BE2C (cell line): ENCODE measurements at places on chromosomes 2 and 18.

GRCh38 chr18:33627114-33627513, 49.1 kb downstream of the ASXL3 start:
- DNase-seq, result no peak

- peak; percentile 5 for DNase-seq
Measured at GRCh38 chr2:240918258-240919091, 12.3 kb downstream of the CROCC2 start.

DNA sequence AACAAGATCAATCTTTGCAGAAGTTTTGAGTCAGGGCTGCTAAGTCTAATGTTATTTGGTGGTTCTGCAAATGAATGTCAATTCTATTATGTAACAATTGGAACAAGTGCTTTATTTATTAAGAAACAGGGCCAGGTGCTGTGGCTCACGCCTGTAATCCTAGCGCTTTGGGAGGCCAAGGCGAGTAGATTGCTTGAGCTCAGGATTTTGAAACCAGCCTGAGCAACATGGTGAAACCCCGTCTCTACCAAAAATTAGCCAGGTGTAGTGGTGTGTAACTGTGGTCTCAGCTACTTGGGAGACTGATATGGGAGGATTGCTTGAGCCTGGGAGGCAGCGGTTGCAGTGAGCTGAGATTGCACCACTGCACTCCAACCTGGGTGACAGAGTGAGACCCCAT, 13.2 kb upstream of the RNF103 start:
- DNase-seq, result no peak

DNA sequence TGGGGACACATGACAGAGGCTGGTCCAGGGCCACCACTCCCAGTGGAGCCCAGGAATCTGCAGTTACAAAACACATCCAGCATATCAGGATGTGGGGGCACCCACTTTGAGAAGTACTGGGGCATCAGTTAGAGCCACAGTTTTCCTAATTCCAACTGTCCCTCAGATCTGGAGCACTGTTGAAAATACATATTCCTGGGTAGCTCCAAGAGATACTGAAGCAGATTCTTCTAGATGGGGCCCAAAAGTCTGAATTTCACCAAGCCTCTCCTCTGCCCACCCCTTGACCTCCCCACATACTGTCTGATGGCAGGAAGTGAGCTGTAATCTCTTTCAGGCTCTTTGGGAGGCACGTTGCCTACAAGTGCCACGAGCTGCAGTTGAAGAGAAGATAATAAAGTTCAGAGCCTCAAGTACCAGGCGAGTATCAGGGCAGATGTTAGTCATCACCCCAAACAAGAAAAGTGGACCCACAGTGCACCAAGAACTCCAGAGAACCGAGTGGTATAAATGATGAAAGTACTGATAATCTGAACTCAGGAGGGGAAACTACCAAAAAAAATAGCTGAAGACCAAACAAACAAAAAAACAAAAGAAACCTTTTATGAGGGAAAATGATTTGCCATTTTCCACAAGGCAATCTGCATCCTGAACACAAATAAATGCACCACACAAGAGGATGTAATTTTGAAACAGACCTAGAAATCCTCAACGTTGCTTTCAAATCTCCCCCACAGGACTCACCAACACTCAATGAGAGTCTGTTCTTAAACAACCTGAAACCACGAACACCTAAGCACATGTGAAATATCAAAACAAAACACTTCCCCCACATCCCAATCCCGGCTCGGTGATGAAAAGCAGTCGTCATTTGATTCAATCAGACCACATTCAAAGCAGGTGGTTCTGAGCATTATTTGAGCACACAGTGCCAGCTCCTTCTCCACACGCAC, 98.7 kb downstream of the TCF4 start:
- DNase-seq, result peak; percentile 38

- DNase-seq, result no peak
Measured at GRCh38 chr2:40103163-40103562, 324.1 kb upstream of the THUMPD2 start.

DNA sequence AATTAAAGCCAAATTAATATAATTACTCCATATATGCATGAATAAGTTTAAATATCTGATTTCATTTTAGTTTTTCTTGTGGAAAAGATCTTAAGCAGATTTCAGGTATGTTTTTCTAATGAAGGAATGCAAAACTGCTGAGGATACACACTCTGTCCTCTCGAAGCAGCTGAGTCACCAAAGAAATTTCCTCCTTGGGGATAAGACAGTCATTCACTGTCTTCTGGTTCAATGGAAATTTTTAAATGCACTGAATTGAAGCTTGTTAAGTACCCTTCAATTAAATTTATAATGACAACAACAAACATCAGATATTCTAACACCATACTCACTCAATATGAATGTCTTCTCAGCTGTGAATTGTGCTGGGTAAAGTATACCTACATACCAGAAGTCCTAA, 101.5 kb upstream of the DNER start:
- DNase-seq, result no peak

DNA sequence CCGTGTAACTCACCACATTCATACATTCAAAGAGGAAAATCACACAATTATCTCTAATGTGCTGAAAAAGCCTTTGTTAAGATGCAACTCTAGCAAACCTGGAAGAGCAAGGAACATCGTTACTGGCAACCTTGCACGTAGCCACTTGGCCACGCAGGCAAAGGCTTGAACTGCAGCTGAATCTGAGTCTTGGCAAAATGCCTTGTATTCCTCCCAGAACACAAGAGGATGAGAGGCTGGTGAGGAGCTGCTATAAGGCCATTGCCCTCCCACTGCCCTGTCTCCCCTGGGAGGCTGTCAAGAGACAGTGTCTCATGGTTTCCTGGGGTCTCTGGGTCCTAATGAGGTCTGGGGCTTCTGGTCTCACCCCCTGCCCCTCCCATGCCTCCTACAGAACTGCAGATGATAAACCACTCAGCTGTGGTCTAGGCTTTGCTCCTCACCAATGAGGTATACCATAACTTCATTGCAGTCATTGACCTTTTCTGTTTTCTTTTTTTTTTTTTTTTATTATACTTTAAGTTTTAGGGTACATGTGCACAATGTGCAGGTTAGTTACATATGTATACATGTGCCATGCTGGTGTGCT, 141.4 kb downstream of the SPP2 start:
- peak; percentile 38 for DNase-seq

- no peak for DNase-seq
Measured at GRCh38 chr2:68272246-68272994, 20.1 kb upstream of the PPP3R1 start.

DNA sequence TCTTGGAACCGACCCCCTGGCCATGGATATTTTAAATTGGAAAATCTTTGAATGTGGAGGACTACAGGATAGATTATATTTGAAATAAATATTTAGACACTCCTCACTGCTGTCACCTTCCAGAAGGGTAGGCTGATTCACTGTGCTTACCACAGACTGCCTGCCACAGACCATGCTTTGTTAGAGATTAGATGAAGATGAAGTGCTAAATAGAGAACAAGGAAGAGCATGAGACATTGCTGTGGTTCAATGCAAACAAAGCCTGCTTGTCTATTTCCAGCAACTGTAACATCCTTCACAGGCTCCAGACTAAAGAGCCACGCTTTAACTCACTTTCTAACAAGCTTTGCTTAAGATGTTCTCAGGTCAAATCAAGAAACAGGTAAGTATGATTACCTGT, 81.0 kb upstream of the TMEM17 start:
- no peak for DNase-seq

DNA sequence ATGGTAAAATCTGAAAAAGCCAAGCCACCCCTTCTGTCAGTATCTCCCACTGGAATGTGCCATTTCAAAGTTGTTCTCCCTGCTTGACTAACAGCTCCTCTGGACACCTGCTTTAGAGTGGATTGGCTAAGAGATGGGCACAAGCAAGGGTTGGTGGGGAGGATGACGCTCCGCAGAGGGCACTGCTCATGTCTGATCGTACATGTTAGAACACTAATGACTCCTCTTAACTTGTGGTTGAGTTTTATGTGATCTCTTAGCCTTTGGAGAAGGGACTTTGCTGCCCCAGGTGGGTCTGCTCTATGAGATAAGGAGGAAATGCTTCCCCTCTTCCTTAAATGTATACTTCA, 8.2 kb upstream of the KIAA2012 start:
- no peak for DNase-seq

- DNase-seq, result no peak
Measured at GRCh38 chr2:54676656-54677055, 46.8 kb upstream of the EML6 start.

DNA sequence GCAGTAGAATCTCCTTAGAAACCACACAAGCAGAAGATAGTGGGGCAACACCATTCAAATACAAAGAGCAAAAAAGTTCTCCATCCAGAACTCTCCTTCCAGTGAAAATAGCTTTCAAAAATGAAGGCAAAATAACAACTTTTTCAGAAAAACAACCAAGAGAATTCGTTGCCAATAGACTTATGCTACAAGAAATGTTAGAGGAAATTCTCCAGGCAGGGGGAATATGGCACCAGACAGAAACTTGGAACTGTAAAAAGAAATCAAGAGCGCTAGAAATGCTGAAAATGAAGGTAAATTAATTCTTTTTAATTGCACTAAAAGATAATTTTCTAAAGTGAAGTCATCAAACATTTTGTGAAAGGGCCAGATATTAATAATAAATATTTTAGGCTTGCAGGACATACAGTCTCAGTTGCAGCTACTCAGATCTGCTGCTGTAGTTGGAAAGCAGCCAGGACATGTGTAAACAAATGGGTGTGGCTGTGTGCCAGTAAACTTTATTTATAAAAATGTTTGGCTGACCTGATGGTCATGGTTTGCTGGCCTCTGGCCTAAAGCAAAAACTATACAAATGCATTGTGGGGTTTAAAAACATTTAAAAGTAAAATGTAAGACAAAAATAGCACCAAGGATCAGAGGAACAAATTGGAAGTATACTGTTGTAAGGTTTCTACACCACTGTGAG, 73.7 kb upstream of the TGFA start:
- no peak for DNase-seq

DNA sequence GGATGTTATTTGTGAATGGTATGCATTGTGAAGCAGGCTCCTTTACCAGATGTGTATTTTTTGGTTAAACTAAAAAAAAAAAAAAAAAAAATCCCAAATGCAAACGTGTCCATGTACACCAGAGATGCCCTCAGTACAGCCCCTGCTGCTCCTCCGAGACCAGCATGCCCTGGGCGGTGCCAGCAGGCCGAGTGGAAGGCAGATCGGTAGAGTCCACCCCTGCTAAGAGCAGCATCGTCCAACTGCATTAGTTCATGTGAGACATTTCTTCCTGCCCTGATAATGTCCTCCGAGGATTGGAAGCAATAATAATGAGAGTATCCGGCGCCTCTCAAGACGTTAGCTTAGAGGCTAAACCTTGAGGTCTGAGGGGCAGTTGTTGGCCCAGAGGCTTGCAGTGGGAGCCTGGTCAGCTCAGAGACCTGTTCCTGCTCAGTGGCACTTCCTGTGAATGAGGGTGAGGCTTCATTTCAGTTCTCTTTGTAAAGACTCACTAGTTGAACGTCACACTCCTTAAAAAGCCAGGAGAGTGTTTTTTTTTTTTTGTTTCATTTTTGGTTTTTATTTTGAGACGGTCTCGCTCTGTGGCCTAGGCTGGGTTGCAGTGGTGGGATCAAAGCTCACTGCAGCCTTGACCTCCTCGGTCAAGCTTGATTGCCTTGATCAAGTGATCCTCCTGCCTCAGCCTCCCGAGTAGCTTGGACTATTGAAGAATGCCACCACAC, 5.6 kb downstream of the SLC66A3 start:
- DNase-seq, result no peak

- DNase-seq, result no peak
Measured at GRCh38 chr2:85269959-85270358, 57.8 kb downstream of the TGOLN2 start.

GRCh38 chr2:219967247-219968245, 340.1 kb downstream of the SLC4A3 start:
- DNase-seq, result no peak

DNA sequence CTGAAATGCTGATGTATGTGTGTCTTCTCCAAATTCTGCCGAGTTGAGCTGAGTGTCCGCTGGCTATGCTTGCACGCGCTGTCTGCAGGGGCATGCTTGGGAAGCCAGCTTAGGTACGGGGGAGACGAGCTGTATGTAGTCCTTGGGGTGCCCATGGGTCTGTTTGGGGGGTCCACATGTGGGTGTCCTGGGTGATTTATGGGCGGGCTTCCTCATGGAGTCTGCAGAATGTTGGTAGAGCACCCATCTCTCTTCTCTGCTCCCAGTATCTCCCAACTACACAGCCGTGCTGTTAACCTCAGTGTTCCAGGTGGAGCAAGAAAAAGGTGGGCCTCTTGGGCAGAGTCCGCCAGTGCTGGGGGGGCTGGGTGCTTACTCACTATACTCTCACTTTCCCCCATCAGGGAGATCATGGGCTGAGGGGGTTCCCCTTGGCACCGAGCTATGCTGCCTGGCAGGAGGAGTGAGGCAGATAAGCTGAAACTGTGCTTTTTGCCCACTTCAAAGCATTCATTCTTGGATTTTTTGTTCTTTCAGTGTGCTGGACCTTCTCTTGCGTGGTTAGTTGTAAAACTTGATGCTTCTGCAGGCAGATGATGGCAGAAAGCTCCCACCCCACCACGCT, 128.2 kb upstream of the ALKAL2 start:
- no peak for DNase-seq

- DNase-seq, result no peak
Measured at GRCh38 chr2:68812251-68812650, 58.9 kb downstream of the BMP10 start.

DNA sequence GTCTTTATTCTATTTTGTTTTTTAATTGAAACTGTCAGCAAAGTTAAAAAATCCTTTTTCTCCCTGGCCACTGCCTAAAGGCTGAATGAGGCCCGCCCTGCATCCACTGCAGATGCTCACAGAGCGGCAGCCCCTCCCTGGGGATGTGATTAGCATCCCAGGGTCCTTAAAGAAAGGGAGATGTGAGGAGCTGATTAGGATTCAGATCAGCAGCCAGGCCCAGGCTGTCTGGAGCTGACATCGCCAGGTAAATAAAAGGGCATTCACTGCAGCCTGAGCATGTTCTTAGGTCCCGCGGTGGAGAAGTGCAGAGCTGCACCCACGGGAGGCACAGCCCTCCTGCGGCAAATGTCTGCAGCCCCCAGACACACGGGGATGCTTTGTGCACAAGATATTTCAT, 83.8 kb downstream of the LONRF2 start:
- no peak for DNase-seq

- DNase-seq, result no peak
Measured at GRCh38 chr2:39247512-39248043, 3.8 kb upstream of the CDKL4 start.

DNA sequence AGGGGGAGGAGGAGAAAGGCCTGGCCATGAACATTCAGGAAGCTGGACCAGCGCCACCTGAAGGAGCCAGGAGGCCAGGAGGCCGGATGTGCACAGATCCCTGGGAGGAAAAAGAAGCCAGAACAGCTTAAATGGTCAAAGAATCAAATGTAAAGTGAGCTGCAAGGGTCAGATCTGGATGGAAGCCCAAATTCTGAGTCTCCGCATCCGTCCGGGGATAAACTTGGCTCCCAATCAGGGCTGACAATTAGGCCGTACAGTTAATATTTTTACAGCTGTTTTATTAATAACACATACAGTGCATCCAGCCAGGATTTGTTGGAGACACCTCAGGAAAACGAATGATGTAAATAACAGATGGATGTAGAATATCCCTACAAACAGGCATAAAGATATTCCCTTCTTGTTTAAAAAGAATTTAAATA, 495.1 kb upstream of the TCF4 start:
- DNase-seq, result peak; percentile 61
